ENCODE measurements at places on chromosomes 12 and 14. TPM values are rescaled to one million over a fixed set of nuclear protein-coding genes. Genes with fewer than 3 reads are reported as not detected.
A peak's percentile ranks its signal among the peaks of the same experiment; 100 is the strongest.

DNA sequence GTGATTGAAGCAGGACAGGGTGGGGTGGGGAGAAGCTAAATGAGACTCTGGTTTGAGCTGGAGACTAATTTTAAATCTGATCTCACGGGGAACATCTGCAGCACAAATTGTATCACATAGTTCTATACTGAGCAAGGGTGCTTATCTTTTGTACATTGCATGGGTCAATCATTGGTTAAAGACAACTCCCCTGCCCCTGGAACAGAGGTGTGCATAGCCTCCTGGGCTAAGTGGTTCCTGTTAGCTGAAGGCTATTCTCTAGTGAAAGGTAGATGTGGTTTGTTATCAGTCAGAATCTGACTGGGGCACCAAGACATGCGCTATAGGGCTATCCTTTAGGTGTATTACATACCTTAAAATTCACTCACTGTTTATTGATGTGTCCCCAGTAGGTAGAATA lies 103.9 kb upstream of the KITLG start:
- H3K4me3 ChIP-seq, result no peak overlapping the region
- no peak for DNase-seq
- no peaks in the 10 kb centered on the region for H3K36me3 ChIP-seq
- no peaks in the 10 kb centered on the region for H3K27me3 ChIP-seq
- H3K4me1 ChIP-seq, result no peaks in the 10 kb centered on the region

The LETMD1 gene
- total RNA-seq, result 71.6 TPM

DNA sequence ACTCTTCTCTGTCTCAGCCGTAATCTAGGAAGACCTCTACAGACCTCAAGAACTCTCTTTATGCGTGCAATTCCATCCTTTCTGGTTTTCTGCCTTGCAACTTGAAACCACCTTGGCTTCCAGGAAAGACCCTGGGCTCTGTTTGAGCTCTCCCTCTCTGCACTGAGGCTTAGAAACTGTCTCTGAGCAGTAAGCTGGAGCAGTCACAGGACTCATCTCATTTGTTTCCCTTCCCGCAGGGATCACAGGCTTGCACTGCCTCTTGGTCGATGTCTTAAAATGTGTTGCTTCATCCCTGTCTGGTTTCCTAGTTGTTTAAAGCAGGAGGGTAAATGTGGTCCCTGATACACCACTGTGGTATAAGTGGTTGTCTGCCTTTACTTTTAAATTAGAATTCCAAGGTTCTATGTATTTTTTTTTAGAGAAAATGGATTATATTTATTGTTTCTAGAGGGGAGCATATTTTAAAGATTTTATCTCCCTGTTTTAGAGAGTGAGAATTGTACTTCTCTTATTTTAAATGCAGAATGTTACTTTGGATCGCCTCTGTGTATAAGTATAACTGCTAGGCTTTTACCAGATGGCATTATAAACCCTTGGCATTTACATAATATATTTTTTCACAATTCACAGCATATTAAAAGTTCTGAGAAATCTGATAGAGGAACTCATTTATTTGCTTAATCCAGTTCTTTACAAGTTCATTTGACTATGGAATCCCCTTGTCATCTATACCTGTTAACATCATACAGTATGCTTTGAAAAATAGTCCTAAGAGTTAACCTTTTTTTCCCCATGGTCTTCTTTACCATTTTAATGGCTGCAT lies 26.4 kb downstream of the EID3 start:
- no peak overlapping the region for H3K27ac ChIP-seq
- peaks cover 42% of the 10 kb centered on the region for H3K36me3 ChIP-seq
- no peaks in the 10 kb centered on the region for H3K27me3 ChIP-seq
- no peak for DNase-seq
- no peaks in the 10 kb centered on the region for H3K4me1 ChIP-seq

- H3K4me1 ChIP-seq, result no peaks in the 10 kb centered on the region
- H3K27ac ChIP-seq, result no peak overlapping the region
- H3K36me3 ChIP-seq, result peaks cover 61% of the 10 kb centered on the region
- no peaks in the 10 kb centered on the region for H3K27me3 ChIP-seq
- DNase-seq, result no peak
These were observed 52.5 kb downstream of the HSP90AA1 start for GRCh38 chr14:102034301-102034700.

GRCh38 chr12:131092901-131093603 lies 139.3 kb downstream of the ADGRD1 start:
- H3K4me1 ChIP-seq, result peaks cover 24% of the 10 kb centered on the region
- H3K27me3 ChIP-seq, result peaks cover 7% of the 10 kb centered on the region
- no peaks in the 10 kb centered on the region for H3K36me3 ChIP-seq
- H3K4me3 ChIP-seq, result peak overlapping the region; percentile 5

The KRT78 gene
- not detected for total RNA-seq
